Putamen (tissue), 1 donor: ENCODE measurements at places on chromosomes 2 and 18.

DNA sequence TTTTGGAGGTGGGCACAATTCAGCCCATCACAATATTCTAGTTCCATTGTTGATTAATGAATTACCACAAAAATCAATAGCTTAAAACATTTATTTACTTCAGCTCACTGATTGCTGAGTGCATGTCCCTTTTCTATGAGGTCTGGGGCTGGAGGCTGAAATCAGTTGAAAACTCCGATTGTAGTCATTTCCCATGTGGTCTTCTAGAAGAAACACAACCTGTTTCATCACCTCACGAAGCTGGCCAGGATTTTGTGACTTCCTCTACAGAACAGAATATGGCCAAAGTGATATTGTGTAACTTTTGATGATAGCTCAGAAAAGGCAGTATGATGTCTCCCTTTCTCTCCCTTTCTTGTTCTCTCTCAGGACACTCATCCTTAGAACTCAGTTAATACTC lies 44.1 kb upstream of the CYRIA start:
- DNase-seq: no peak

- DNase-seq: no peak
Observed at GRCh38 chr18:58562146-58562998, 66.5 kb downstream of the ALPK2 start.

- no peak for DNase-seq
Observed at GRCh38 chr2:45132551-45132950, 123.3 kb upstream of the SIX2 start.

DNA sequence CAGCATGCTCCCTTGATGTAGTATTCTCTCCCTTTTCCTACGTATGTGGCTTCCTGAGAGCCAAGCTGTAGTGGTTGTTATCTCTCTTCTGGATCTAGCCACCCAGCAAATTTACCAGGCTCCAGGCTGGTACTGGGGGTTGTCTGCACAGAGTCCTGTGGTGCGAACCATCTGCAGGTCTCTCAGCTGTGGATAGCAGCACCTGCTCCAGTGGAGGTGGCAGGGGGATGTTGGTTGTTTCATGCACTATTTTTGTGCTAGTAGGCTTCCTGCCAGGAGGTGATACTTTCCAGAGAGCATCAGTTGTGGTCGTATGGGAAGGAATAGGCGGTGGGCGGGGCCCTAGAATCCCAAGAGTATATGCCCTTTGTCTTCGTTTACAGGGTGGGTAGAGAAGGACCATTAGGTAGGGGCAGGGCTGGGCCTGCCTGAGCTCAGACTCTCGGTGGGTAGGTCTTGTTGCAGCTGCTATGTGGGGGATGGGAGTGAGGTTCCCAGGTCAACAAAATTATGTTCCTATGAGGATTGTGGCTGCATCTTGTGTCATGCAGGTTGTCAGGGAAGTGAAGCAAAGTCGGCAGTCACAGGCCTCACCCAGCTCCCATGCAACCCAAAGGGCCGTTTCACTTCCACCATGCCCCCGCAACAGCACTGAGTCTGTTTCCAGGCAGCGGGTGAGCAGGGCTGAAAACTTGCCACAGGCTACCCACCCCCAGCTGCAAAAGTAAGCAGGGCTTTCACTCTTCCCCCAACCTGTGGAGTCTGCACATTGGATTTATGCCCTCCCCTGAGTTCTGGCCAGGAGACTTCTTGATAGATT lies 1139.5 kb downstream of the BCL11A start:
- no peak for DNase-seq

GRCh38 chr2:150341982-150342680 lies 145.3 kb downstream of the RND3 start:
- no peak for DNase-seq

GRCh38 chr2:17223211-17223610 lies 295.0 kb downstream of the RAD51AP2 start:
- no peak for DNase-seq

DNA sequence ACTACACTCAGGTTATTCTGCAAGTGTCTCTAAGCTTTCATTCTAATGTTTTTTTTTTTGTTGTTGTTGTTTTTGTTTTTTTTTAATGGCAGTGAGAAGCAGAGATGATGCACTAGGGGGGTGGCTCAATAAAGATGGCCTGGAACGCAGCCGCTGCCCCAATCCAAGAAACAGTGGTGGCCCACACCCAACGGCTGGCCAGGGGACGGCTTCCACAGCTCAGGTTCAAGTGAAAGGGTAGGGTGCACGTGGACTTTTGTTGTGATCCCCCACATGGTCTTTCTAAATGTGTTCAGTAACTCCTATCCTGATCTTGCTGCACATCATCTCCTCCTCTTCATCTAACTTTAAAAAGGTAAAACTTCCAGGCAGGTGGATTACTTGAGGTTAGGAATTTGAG lies 190.1 kb downstream of the NDUFA10 start:
- no peak for DNase-seq

DNA sequence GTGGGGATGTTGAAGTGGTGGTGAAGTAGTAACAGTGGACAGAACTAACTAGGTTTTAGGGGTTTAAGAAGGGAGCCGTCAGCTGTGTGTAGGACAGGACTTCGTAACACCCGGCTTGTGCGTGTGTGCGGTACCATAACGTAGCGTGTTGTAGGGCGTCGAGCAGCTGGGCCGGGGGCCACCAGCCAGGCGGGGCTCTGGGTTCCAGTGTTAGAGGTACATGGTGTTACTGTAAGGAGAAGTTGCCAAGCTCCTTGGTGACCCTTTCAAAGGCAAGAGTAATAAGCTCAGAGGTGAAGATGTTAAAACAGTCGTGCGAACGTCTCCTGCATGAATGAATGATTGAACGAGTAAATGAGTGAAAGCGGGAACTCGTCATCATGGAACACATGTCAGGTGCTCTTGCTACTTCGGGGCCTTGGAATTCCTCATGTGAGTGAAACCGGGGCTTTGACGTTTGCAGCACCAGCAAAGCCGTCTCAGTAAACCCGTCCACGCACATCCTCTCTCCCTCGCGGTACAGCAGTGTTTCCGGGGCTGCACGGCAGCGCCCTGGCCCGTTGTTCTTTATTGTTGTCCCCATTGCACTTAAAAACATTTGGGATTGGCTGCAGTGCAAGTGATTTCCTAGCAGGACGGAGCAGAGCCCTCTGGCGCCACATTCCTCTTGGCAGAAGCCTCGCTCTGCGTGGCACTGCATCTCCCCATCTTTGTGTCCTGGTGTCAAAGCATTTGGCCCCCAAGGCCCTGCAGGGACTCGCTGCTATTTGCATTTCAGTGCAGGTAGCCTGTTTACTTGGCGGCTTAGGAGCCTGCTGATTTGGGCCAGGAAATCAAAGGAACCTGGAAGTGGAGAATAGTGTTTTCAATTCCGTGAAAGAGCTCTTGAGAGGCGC lies 115.0 kb downstream of the GBX2 start:
- no peak for DNase-seq

- DNase-seq: no peak
Observed at GRCh38 chr2:379778-380177, 91.9 kb upstream of the ALKAL2 start.

GRCh38 chr18:32152705-32153448 lies 37.0 kb upstream of the MEP1B start:
- DNase-seq: no peak

DNA sequence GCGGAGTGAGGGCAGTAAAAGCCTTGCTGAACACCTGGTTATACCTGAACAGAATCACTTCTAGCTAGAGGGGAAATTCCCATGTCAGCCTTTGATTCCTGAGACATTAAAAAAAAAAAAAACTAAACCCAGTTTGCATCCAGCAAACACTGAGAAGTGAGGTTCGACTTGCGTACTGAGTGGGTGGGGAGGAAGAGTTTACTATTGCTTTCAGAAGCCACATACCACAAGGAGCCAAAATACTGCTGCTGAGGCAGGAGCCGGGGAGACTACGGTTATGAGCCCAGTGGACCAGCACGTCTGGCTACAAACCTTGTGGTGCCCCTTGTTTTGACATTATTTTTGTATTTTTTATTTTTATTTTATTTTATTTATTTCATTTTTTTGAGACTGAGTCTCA lies 2.7 kb downstream of the COLEC11 start:
- DNase-seq: no peak

DNA sequence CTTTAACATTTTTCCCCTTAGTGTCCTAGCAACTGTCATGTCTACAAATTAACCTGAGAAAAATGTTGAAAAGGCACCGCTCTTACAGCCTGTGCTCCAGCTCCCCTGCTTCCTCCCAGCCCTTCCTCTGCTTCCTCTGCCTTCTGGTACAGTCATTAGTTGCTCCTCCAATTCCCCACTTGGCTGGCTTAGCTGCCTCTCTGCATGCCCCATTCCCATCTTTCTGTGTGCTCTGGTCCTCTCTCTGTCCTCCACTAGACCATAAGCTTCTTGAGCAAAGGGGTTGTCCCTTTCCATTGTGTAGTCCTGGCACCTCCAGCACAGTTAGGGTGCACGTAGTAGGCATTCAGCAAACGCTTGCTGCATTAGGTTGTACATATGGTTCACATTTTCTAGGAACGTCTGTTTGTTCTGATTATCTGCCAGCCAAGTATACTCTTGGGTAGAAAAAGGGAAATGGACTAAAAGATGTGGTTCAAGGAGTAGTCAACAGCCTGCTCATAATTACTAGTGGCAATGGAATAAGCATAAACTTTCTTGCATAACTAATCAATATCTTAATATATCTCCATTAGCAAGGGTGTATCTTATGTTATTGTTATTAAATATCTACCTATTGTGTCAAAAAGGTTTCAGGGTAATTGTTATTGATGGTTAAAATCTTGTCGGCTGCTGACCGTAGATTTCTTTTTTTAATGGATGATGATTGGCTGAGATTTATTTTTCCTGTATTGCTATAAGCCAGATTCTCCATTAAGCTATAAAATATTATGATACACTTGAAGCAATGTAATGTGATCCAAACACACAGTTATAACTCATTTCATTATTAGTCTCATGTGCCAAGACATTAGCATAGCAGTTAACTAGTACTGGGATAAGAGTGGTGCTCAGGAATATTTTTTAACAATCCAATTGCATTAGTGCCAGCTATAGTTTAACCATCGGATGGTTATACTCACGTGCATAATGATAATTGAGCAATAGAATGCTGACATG lies 340.1 kb downstream of the SLC4A3 start:
- no peak for DNase-seq

GRCh38 chr2:108297436-108298141 lies 8.9 kb downstream of the SULT1C2 start:
- no peak for DNase-seq

DNA sequence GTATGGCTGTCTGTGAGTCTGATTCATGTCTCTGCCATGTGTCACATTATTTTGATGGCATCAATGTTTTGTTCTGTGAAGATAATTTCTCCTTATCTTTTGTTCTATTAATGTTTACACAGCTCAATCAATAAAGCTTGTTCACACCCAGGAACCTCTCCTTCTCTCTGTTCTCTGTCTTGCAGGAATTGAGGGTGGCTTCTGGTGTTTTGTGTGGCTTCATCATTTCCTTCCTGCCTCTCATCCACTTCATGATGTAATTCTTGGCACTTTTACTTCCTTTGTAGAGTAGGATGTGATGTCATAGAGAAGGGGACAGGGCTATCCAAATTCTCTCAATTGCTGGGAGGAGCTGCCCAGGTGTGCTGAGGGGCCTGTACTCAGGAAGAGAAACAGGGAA lies 27.2 kb downstream of the ASXL3 start:
- DNase-seq: no peak

- no peak for DNase-seq
Observed at GRCh38 chr18:79396431-79397246, 909 bp downstream of the NFATC1 start.

- DNase-seq: no peak
Observed at GRCh38 chr2:208363485-208363884, 43.1 kb upstream of the PTH2R start.

GRCh38 chr2:235803028-235803427 lies 309.2 kb downstream of the AGAP1 start:
- no peak for DNase-seq

DNA sequence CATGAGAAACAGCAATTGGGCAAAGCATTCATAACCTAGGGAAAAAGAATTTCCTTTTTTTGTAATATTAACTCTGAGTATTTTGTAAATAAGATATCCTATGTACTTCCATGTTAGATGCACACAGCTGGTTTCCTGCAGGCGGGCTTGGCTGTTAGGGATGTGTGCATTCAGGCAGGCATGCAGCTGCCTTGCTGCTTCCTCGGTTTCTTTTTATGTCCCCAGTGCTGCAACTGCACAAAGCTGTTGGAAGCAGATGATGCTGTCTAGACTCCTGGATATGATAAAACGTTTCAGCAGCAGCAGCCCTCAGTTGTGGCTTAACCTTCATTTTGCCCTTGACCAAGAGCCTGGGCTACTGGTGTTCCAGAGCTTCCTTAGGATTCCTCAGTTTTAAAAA lies 89.4 kb upstream of the EML6 start:
- DNase-seq: no peak

DNA sequence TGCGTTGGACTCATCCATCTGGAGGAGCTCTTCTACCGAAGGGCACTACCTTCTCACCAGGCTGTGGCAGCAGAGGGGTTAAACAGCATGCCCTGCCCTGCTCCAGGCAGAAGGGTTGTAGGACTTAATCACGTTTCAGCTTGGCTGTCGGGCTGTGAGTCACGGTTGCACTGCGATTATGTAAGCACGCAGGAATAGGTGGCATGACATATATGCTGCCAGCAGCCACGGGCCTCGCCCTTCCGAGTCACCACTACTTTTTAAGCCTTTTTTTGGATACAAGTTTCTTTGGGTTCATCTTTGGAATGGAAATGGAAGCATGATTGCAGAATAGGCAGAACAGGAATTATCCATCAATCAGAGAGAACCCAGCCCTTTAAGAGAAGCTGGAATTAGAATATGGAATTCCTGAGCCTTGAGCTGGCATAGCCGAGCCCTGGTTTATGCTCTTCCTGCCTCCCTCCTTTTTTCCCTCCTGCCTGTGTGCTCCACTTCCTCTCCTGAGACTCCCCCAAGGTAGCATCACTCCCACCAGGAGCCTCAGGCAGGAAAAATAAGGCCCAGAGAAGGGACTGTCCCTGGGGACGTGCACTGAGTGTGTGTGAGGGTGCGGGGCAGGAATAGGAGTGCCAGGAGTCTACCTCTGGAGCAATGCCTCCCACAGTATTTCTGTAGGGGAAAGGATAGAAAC lies 86.8 kb downstream of the SEMA4F start:
- peak; percentile 20 for DNase-seq

DNA sequence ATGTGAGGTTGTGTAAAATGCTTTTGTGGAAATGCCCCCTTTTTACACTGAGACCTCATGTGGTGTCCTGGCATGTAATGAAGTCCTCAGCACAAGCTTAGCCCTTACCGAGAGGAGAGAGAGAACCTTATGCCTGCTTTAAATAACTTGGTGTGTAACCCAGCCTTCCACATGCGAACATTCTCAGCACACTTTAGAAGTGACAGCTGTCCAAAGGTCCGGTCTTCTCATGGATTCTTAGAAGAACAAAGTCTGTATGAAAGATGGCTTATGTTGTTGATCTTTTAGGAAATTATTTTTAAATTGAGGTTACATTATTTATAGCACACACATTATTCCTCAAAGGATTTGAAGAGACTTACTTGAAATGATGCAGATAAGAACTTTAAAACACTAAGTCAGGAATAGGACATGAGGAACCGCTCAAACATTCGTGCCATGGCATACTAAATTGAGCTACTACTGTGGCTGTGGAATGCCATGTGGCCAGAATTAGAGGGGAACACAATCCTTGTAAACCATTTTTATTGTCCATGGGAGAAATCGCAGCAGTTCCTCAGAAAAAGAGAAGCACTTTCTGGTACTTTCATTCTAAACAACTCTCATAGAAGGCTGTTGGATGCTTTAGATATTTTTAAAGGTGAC lies 79.6 kb downstream of the WDSUB1 start:
- no peak for DNase-seq
